ENCODE measurements at places on chromosomes 13 and 19.

DNA sequence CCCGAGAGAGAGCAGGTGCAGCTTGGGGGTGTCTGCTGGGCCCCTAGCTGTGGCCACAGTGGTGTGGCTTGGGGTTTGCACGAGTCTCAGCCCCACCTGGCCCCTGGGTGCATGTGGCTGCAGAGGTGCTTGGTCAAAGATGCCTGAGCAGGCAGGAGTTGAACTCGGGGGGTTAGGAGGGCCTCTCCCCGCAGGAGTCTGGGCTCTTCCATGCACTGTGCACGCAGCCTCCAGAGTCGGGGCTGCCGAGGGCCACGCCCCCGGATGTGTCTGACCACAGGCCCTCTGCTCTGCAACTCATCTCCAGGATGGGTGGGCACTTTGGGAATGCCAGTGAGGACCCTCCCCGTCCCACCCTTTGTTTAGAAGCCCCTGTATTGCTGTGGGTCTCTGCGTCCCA, 91.5 kb upstream of the MCF2L start:
- DNase-seq = no peak

DNA sequence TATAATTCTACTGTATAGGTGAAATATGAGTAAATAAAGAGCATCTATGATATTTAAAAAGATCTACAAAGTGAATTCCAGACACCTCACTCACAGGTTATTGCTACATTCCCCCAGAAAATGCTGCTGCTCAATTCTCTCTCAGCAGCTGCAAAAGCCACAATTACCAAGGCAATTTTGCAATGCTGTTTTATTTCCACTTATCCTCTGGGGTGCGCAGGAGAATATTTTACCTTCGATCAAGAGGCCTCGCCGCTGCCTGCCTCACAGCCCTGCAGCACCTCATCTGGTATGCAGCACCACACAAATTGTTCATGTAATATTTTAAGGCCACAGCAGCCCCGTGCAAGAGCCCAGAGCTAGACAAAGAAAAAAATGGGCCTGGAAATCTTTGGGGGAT, 333.2 kb downstream of the DNAJC15 start:
- DNase-seq = no peak

DNA sequence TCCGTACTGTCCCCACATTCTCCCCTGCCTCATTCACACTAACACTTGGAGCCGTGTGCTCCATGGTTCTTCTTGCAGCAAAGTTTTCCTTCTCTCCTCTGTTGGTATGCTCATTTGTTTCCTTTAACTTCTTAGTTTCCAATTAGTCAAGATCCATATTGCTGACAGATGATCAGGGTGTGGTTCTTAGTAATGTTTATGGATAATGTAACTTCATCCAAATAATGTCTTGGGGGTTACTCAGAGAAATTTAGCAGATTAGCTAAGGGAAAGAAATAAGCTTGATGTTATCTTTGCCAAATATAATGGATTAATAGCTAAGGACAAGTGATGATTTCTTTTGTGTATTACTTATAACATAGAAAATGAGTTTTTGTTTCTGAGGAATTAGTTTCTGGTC, 174.4 kb downstream of the NUFIP1 start:
- no peak for DNase-seq

DNA sequence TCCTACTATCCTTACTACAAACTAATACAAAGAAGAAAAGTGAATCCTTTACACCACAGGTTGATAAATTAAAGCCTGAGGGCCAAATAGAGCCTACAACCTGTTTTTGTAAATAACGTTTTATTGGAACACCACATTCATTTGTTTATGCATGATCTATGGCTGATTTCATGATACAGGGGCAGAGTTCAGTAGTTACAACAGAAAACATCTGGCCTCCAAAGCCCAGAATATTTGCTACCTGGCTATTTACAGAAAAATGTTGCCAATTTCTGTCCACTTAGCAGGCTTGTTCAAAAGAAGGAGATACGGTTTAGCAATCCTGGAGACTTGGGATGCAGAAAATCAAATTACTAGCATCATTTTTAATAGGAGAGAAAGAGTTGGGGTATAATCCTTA, 24.1 kb downstream of the DCT start:
- no peak for DNase-seq

- DNase-seq = no peak
Observed at GRCh38 chr19:5211217-5211822, 129.3 kb downstream of the PTPRS start.

GRCh38 chr19:35904311-35905068, 2.2 kb downstream of the HCST start:
- DNase-seq = no peak

GRCh38 chr13:44313674-44314073, 60.0 kb upstream of the SERP2 start:
- DNase-seq = no peak

DNA sequence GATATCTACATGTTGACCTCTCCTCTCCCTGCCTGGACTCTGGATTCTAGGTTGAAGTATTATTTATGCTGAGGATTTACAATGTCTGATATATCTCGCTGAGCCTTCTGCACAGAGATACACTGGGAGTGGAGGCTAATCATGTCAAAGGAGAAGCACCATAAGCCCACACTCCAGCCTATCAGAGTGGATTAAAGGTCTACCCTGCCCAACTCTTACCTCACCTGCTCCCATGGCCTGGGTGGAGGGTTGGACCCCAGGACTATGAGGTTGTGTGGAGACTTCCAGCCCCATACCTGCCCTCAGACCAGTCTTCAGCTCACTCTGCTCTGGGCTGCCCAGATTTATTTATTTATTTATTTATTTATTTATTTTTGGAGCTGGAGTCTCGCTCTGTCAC, 15.4 kb downstream of the OR10H4 start:
- no peak for DNase-seq

- no peak for DNase-seq
Observed at GRCh38 chr19:29677001-29677817, 11.9 kb downstream of the PLEKHF1 start.

- no peak for DNase-seq
Observed at GRCh38 chr13:111929036-111929616, 137.8 kb upstream of the SOX1 start.

DNA sequence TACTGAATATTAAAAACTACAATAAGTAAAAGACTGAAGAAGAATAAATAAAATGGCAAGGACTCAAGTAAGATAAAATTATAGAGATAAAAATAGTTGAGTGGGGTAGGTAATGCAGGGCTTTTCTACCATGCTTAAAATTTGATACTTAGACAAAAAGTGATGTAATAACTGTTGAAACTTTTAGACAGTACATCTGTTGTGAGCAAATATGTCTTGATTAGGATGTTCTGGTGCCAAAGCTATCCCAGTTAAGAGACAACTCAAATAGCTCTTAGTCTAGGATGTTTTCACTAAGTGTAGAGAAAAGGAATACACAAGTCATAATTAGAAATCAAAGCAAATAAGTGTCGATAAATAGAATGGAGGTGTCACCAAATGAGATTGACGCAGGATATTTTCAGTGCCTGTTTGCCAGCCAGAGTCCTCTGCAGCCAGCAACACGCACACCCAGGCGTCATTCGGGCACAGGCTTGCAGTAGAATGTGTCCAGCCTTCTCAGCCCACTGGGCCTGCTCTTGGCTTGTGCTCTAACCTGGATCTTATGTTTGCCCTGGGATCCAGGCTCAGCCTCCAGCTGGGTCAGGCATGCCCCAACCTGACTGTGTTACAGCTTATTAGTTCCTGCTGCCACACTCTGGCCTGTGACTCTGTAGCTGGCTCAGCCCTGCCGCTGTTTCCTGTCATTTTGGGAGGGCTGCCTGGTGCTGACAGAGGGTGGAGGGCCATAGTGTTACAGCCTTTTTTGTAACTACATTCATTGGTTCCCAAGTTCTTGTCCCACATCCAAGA, 766.2 kb downstream of the PCDH17 start:
- DNase-seq = no peak

- DNase-seq = no peak
Observed at GRCh38 chr19:7104747-7105447, 35.4 kb downstream of the ZNF557 start.

- DNase-seq = no peak
Observed at GRCh38 chr13:71306821-71307220, 560.2 kb downstream of the DACH1 start.

DNA sequence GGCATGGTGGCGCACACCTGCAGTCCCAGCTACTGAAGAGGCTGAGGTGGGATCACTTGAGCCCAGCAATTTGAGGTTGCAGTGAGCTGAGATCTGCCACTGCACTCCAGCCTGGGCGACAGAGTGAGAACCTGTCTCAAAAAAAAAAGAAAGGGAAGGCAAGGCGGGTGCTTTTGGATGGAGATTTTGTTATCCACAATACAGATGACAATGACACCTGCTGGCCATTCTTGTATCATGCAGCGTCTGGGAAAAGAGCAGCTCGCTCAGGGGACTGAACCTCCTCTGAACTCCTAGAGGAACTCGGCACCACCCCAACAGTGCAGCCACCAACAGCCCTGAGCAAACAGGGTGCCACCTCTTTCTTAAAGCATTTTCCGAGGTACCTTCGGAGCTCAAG, 22.8 kb downstream of the HAUS8 start:
- no peak for DNase-seq

GRCh38 chr13:53499576-53500133, 471.0 kb downstream of the OLFM4 start:
- DNase-seq = no peak

DNA sequence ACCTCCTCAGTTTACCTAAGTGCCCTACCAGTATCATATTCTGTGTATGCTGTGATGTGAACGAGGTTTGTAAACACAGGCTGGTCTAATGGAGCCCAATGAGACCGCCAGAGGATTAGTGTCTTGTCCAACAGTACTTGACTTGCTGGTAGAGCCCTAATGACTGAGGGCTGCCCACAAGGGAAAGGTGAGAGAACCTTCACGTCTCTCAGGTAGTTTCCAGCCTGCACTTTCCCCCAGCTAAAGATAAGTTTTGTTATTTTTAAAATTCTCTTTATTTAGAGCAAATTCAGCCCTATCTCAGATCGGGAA, 498 bp upstream of the RBM26 start:
- no peak for DNase-seq

DNA sequence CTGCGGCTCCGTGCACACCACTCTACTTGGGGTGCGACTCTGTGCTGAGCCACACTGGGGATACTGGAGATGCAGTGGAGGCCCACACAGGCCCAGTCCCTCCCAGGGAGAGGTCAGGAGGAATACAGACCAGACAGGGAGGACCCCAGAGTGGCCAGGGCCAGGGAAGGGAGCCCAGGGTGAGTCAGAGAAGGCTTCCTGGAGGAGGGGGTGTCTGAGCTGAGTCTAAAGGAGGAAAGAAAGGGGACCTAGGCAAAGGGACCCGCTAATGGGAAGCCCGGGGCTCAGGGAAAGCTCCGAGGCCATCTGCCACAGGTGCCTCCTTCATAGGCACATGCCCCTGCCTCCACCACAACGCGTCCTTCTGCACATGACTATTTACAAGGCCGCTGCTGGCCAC, 13.3 kb upstream of the PRKD2 start:
- DNase-seq = no peak

GRCh38 chr13:51687947-51688714, 103.9 kb downstream of the WDFY2 start:
- no peak for DNase-seq
